LHCN-M2 (cell line): ENCODE measurements at places on chromosomes 2 and 18. TPM values are rescaled to one million over a fixed set of nuclear protein-coding genes. Genes with fewer than 3 reads are reported as not detected.

The ABCB11 gene
- not detected in 2 replicates for total RNA-seq

The NGEF gene
- 0.26 and 0.34 TPM in 2 replicates for total RNA-seq

The EFHD1 gene
- 0.19 and 0.52 TPM in 2 replicates for total RNA-seq

The GREB1L gene
- total RNA-seq, result 15.2 and 17.4 TPM in 2 replicates

The DES gene
- total RNA-seq, result 863 and 1,551 TPM in 2 replicates

The SKA1 gene
- 44.1 and 47.3 TPM in 2 replicates for total RNA-seq

The SCN3A gene
- 0.06 TPM in 1 of 2 replicates, not detected in the other for total RNA-seq

The BZW1 gene
- total RNA-seq, result 407 and 500 TPM in 2 replicates

The TGOLN2 gene
- total RNA-seq, result 114 and 115 TPM in 2 replicates

The ZC3H6 gene
- total RNA-seq, result 4.4 and 6.2 TPM in 2 replicates

GRCh38 chr2:60717691-60718090, 38.4 kb upstream of the PAPOLG start:
- no peak for DNase-seq

GRCh38 chr2:182821182-182821581, 45.3 kb downstream of the FRZB start:
- peak; percentile 31 for DNase-seq

DNA sequence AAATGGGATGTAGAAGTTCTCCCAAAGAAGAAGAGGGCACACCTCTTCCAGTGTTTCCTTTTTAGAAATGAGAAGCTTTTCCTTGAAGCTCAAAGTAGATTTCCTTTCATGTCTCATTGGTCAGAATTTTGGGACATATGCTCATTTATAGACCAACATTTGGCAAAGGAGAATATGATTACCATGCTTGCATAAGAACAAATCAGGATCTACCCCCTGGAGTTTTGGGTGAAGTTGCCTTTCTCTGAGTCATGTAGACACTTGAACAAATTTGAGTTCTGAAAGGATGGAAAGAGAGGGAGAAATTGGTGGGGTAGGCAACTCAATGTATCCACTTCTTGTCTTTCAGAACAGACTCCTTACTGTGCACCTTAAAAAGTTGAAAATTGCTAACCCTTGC, 409.0 kb downstream of the SLC4A3 start:
- DNase-seq, result no peak

- DNase-seq, result peak; percentile 76
Observed at GRCh38 chr2:215619022-215619958, 183.4 kb upstream of the FN1 start.

DNA sequence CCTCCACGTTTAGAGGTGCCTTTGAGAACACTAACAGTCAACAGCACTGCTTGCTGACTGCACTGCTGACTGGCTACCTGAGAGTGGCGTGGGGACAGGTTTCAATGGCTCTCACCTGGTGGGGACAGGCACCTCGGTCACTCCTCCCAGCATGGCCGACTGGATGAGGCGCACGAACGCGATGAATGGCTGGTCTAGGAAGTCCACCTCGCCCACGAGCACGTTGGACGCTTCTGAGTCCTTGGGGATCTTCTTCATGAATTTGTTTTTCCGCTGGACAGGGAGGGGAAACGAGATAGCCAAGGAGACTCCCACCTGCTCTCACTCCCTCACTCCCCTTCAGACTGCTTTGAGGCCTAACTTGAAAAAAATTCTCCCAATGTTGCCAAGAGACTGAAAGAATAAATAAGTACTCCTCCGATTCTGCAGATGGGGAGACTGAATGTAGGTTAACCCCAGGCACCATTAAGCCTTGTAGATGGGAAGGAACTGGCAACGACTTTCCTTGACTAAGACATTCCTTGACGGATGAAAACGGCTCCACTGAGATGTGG, 57.3 kb downstream of the MTHFD2 start:
- no peak for DNase-seq

DNA sequence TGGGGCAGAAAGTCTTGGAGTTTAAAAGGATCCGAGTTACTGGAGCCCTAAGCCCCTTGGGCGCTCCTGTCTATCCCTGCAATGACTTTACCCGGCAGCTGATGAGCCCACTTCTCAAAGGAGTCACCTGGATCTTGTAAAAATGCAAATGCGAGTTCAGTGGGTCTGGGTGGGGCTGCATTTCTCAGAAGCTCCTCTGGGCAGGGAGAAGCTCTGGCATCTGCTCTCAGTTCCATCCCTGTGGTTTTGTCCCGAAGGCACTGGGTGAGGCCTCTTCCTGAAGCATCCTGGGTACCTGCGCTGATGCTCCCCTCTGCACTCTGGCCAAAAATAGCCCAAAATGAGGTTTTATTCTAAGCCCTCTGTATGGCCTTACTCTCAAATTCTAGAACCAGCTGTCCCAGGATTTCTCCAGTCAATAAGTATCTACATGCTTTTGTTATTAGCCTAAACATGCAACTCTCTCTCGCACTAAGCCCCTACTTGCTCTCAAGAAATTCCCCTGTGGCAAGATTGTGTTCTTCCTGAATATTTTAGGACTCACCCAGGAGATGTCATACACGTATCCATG, 167.8 kb upstream of the APCDD1 start:
- no peak for DNase-seq

DNA sequence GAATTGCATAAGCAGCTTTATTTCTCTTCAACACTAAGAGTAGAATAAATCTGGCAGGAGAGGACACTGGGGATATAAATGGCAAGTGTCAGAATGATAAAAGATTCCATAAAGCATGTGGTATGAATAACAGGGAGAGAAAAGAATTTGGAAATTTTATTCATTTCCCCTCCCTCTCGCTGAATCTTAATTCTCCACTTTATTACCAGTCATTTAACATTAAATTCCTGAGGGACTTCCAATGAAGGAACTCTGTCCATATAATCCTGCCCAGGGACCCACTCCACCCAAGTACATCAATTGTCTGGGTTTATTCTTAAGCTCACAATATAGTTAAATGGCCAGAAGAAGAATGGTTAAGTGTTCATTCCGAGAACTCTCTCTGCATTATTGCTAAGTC, 197.7 kb upstream of the MGAT5 start:
- no peak for DNase-seq

- no peak for DNase-seq
Observed at GRCh38 chr2:21759819-21760218, 636.1 kb downstream of the TDRD15 start.

GRCh38 chr2:119253760-119254600, 30.3 kb downstream of the STEAP3 start:
- DNase-seq, result no peak

DNA sequence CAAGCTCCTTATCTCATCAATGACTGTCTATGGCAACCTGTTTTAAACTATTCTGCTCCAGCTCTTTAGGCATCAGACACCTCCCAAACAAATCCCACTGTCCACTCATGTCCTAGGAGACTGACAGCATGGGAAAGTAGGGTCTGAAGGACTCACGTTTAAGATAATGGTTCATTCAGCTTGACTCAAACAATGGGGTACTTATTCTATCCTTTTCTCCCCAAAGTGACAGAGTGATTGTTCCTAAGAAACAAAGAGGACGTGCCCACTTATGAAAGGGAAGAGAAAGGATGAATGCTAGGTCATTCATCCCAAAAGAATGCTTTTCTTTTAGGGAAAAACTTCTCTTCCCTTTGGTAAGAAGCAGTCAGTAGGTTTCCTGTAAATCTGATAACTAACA, 41.9 kb downstream of the ALK start:
- no peak for DNase-seq

- DNase-seq, result peak; percentile 5
Observed at GRCh38 chr18:11115276-11115675, 34.1 kb downstream of the PIEZO2 start.

GRCh38 chr2:45974056-45974455, 322.6 kb downstream of the PRKCE start:
- no peak for DNase-seq

DNA sequence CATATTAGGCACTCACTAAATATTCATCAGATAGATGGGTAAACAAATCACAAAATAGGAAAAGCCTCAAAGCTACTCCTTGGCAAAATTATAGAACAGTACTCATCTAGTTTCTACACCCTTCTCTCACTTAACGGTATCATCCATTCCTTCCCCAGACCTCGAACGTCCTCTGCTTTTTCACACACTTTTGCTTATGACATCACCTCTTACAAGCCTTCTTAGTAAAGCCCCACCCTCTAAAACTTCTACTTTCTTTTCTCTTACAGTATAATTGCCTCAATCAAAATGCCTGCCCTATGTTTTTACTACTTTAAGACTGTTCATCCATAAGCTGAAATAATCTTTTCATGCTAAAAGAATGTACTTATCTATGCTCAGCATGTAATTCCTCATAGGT, 8.1 kb downstream of the CHN1 start:
- DNase-seq, result no peak

- peak; percentile 56 for DNase-seq
Observed at GRCh38 chr2:8761529-8762164, 75.8 kb downstream of the KIDINS220 start.

DNA sequence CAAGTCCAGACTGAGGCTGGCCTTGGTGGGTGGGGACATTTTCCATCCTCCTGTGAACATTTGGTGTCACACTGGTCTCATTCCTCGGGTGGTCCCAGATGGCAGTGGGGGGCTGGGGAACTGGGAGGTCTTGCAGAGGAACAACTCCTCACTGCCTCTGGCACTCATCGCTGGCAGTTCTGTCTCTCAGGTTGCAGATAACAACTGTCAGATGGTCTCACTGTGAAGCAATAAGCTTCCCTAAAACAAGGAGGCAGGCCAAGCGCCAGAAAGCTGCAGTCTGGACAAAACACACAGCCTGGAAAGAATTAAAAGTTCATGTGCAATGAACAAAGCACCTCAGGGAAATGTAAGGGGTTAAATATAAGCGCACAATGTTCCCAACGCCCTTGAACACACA, 78.1 kb downstream of the IRS1 start:
- no peak for DNase-seq

- DNase-seq, result no peak
Observed at GRCh38 chr2:33264766-33265165, 211.7 kb upstream of the RASGRP3 start.

DNA sequence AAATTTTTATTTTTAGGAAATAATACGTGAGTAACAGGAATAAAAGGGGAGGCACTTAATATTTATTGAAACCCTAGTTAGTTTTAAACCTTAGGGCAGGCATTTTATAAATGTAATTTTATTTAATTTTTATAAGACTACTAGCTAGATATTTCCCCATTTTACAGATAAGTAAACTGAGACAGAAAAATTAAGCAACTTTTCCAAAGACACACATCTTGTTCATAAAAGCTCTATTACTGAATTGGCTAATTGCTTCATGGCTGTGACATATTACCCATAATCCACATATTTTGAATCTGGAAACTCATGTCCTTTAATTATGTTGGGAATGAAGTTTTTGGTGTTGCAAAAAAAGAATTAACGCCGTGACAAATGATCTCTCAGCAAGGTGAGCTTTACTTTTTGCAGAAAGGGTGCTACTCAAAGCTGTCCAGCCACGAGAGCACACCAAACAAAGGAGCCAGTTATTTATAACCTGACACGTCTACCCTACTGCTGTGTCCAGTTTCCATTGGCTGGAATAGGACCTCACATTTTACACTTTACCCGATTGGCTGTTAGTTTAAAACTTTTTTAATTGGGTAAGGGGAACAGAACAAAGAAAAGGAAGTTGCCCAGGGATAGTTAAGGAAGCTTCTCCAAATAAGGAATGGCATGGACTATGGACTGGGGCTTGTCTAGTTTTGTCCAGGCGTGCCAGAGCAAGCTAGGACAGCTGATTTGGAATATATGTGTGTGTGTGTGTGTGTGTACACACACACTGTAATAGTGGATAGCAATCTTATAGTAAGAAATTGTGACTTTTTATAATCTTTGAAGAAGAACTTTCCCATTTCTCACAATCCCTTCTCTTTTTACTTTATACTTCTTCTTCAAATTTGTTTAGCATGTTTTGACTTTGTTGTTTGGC, 54.2 kb downstream of the COMMD1 start:
- DNase-seq, result no peak
